8988T (cell line): ENCODE measurements at places on chromosomes 4 and X.

DNA sequence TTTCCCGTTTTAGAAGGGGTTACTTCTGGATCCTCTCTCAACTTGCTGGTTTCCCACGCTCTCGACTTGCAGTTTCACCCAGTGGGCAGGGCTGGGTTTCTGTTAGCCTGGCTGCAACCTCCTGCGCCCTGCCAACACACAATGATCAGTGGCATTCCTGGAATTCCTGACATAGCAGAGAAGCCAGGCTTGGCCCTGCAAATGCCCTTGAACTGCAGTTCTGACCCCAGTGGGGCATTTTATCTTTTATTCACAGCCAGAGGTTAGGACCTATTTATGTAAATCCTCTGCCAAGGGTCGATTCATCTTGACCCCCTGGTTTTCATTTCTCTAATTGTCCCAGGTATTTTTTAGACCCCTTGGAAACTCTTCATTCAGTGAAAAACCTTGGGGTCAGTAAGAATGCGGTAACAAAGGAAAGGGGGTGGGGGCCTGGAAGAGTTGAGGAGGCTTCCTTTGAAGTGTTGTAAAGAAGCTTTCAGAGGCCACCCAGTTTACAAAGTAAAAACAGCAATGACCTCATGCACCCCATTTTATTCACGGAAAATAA lies 217.6 kb downstream of the ZNF674 start:
- peak; percentile 29 for DNase-seq

GRCh38 chr4:72136429-72136828 lies 104.6 kb downstream of the NPFFR2 start:
- no peak for DNase-seq

GRCh38 chr4:15239866-15240265 lies 188.0 kb upstream of the C1QTNF7 start:
- DNase-seq = no peak

GRCh38 chrX:112247714-112248113 lies 165.1 kb upstream of the TRPC5 start:
- DNase-seq = no peak

- DNase-seq = no peak
Observed at GRCh38 chr4:118783887-118784286, 52.0 kb downstream of the SEC24D start.

DNA sequence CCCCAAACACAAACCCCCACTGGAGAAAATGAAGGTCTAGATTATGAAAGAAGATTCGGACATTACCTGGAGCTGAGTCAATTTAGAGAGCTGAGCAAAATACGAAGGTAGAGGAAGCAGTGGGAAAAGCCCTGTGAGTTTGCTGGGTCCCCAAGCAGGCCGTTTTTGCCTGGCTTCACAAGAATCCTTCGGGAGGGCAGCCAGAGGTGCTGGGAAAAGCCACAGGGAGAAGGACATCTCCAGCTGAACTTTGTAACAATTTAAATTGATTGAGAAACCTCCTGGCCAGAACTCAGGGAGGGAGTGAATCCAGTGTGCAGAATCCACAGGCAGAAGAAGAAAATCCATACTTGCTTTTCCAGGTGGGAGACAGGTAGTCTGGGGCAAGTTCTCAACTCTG lies 319.1 kb upstream of the CT83 start:
- no peak for DNase-seq

DNA sequence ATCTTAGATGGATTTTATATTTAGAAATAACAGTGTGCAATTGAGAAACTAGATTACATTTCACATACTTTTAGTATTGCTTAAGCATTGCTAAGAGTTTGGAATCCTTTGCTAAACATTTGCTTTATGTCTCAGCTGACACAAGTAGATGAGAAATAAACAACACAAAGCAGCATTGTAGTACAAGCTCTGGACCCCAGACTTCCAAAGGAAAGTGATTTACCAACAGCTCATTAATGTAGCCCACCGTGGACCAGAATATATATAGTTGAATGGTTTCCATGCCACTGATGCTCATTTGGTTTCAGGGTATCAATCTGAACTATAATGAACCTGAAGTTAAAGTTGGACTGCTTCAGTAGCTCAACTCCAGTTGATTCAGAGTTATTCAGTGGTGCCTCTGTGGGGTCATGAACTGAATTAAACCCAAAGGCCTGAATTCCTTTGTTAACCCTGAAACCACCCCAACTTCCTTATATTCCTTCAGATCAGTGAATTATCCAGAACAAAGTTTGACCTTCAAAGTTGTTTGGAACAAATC lies 132.1 kb upstream of the NEIL3 start:
- no peak for DNase-seq

GRCh38 chr4:173319696-173320095 lies 14.5 kb downstream of the HMGB2 start:
- no peak for DNase-seq

GRCh38 chr4:3494462-3494871 lies 31.4 kb downstream of the DOK7 start:
- no peak for DNase-seq

DNA sequence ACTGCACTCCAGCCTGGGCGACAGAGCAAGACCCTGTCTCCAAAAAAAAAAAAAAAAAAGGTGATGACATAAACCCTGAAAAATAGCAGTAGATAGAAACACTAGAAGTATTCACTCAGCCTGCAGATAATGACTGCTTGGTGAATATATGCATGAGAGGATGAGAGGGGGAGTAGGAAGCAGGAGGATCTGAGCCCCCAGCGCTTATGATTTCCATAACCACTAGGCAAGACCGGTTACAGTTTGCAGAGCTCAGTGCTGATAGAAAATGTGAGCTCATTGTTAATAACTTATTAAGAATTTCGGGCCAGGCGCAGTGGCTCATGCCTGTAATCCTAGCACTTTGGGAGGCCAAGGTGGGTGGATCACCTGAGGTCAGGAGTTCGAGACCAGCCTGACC lies 40.8 kb upstream of the SLC34A2 start:
- DNase-seq = no peak

GRCh38 chr4:128810331-128810870 lies 901 bp downstream of the JADE1 start:
- peak; percentile 24 for DNase-seq

DNA sequence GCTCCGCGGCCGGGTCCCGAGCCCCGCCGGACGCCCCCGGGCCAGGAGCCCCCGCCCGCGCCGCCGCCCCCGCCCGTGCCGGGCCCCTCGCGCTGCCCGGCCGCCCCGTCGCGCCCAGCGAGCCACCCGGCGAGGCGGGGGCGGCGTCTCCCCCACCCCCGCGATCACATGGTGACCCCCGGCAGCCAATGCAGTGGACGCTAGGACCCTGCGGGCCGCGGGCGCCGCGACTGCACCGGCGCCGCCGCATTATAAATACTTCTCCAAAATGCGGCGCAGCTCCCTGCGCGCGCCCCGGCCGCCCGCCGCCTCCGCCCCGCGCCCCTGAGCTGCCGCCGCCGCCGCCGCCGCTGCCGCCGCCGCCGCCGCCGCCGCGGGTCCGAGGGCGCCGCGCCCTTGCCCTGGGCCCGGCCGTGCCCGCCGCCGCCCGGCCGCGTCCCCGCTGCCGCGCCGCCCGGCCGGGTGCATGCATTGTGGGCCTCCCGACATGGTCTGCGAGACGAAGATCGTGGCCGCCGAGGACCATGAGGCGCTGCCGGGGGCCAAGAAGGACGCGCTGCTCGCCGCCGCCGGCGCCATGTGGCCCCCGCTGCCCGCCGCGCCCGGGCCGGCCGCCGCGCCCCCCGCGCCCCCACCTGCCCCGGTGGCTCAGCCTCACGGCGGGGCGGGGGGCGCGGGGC lies at the start of gene NAT8L:
Gene NAT8L, plus strand, starts transcription at position 282 of the 680 bp plus-strand sequence. Its CDS starts 185 bp downstream, at position 467.
- peak; percentile 97 for DNase-seq

GRCh38 chr4:30600246-30601017 lies 119.7 kb upstream of the PCDH7 start:
- no peak for DNase-seq

GRCh38 chr4:174005422-174005821 lies 278.0 kb downstream of the FBXO8 start:
- DNase-seq = no peak

DNA sequence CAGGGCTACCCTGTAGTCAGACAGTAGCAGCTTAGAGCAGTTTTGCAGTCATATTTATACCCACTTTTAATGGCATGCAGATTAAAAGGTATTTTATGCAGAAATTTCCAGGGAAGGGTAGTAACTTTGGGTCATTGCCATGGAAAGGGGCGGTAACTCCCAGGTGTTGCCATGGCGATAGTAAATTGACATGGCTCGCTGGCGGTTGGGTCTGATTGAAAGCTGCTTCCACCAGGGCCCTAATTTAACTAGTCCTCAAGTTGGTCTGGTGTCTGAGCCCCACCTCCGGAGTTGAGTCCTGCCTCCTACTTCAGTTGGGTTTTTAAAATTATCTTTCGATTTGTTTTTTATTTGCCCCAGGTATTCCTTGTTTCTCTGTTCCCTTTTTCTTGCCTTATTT lies 70.1 kb downstream of the NAA11 start:
- no peak for DNase-seq

DNA sequence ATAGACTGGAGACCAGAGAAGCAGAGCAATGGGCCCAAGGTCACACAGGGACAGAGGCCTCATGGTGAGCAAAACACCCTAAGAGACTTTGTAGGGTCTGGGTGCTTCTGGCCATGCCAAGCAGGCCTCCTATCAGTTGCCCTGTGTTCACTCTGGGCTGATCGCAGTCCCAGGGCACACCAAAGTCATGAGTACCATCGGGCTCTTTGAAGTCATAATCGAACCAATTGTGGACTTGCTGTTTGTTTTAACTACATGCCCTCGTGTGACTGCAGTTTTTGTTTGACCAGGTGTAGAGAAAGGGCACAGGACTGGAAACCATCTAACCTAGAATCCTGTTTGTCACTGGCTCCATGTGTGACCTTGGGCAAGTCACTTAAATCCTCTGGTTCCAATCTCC lies 172.5 kb upstream of the CPEB2 start:
- DNase-seq = no peak

DNA sequence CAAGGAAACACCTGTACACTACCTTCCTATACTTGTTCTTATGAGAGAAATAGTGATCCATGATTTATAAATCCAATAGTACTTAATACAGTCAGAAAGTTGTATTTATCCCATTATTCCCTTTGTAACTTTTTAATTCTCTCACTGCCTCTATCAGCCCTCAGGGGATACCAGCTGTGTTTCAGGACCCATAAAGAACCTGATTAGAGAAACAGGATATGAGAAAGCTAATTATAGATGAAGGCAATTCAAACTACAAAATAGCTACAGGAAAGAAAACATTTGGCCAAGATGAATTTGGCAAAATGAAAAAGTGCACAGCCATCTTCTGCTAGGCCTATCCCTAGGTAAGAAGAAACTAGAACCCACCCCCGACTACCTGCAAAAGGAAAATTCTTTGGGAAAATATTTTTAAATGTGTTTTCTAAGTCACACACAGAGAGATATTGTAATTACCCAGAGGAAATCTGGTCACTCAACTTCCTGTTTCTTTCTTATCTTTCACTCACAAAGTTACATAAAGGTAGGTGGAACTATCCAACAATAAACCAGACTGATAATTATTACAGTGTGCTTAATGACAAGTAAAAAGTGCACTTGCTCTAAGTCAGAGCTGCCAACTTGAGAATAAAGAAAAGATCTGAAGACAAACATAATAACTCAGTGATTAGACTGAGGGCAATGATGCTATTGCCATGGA lies 836.5 kb upstream of the HTR2C start:
- DNase-seq = no peak
